ENCODE measurements at places on chromosomes 16 and 17.

GRCh38 chr17:5784791-5785190 is 200.5 kb upstream of the NLRP1 start:
- no peak for DNase-seq

GRCh38 chr17:19331543-19332245 is 30.8 kb downstream of the B9D1 start:
- no peak for DNase-seq

DNA sequence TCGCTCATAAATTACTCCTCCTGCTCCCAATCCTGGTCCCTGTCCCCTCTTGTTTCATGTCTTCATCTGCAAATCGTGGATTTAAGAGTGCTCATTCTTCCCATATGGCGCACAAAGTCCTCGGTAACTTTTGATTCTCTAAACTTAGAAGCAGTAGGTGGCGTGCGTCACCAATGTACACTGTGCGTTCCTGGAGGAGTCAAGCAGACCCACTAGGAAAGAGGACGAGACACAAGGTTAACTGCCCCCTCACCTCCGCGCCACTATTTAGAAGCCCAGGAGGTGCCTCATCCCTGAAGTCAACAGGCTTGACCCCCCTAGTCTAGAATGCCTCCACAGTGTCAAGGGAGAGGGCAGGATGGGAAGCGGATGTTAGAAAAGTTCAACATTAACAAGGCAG is 2.9 kb downstream of the SLC13A5 start:
- DNase-seq, result no peak

DNA sequence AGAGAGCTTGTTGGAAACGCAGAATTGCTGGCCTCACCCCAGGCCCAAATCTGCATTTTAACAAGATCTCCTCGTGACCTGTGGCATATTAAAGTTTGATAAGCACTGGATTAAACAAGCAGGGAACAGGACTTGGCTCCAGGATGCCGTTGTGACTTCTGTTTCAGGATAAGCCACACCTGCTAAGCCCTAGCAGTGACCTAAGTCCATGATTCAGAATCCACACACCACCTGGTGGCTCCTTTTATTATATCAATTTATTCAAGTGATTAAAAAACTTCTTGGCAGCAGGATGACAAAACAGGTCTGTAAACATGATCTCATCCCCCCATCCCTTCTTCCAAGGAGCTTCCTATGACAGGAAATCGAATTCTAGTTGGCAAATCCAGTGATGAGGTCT is 9.1 kb downstream of the NAGPA start:
- no peak for DNase-seq

- no peak for DNase-seq
Observed at GRCh38 chr17:63512896-63513644, 10.1 kb upstream of the KCNH6 start.

GRCh38 chr17:19365833-19366636 is 3.5 kb upstream of the B9D1 start:
- no peak for DNase-seq

DNA sequence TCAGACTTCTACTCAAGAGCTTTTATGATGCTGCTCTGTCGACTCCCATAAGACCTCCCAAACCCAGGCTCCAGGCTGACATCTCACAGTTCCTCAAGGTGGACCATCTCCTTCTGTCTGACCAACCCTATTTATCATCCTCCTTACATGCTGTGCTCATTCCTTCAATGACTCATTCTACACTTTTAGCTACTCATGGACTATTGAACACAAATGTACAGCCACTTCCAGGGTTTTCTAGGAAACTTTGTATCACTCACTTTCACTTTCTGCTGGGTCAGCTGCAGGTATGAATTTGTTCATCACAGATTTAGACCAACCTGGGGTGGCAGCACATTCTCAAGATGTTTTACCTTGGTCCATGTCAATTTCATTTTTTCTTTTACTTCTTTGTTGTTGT is 162.4 kb upstream of the FAM20A start:
- no peak for DNase-seq

- peak; percentile 56 for DNase-seq
Observed at GRCh38 chr17:72602517-72603419, 481.9 kb downstream of the SOX9 start.

- no peak for DNase-seq
Observed at GRCh38 chr16:82088483-82088882, 53.4 kb downstream of the HSD17B2 start.

- DNase-seq, result no peak
Observed at GRCh38 chr16:54503856-54504219, 217.3 kb upstream of the IRX3 start.

- no peak for DNase-seq
Observed at GRCh38 chr16:69270395-69270794, 40.8 kb upstream of the VPS4A start.

DNA sequence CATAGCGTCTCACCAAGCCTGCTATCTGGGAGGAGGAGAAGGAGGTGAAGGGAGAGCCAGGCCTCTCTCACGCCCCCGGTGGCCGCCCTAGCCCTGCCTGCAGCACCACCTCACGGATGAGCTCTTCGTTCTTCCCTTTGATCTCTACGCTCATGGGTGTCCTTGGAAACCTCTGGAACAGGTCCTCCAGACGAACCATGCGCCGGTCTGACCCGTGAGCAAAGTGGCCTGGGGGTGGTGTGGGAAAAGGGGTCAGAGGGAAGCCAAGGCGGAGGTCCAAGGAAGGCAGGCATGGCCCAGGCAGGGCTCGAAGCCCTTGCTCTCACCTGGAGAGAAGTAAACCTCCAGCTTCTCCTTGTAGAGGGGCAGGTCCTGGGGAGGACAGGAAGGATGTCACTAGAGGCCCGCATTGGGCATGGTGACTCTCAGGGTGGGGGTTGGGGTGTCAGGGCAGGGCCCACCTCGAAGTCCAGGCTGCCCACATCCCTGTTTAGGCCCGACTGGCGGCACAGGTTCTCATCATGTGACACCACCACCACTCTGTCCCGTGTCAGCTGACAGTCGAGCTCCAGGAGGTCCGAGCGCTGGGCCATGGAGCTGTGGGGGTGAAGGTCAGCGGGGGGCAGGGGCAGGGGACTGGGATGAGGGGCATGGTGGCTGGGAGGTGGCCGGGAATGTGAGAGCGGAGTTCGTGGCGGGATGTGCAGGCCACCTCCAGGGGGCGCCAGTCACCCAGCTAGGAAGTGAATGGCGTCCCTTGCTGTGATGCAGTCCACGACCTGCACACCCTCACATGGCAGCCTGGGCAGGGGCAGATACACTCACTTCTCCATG is 923 bp downstream of the GDPD3 start:
- no peak for DNase-seq

DNA sequence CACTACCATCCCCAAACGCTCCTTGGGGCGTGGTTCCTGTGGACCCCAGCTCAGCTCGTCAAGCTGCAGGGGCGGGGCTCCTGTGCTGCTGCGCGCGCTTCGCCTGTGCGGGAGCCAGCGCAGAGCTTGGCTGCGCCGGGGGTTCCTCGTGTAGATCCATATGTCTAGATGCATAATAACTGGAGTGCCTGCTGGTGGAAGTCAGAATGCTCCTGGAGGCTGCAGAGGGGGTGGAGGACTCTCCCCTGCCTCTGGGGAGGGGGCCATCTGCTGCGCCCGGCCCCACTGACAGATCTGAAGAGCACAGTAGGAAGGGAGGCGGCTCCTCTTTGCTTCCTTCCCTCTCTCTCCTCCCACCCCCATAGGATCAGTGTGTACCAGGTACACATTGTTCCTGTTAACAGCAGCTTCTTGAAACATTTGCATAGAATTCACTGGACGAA is 4.6 kb downstream of the RASD1 start:
- DNase-seq, result no peak

- no peak for DNase-seq
Observed at GRCh38 chr16:68481636-68482035, 33.3 kb upstream of the SMPD3 start.

DNA sequence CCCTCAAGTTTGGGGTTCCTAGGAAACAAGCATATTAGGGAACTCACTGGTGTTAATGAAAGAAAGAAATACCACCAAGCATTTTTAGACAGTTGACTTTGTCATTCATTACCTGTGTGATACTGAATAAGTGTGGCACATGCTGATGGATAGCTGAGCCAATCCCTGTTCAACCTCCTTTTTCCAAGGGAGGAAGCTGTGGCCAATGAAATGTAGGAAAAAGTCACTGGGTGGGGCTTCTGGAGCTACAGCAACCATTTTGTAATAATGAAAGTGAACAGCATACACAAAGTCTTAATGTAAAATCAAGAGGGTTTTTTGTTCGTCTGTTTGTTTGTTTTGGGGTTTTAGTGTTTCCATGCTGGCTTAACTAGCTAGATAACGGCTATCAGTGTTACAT is 254.3 kb upstream of the SALL1 start:
- no peak for DNase-seq

- no peak for DNase-seq
Observed at GRCh38 chr16:87322360-87322759, 5.2 kb upstream of the C16orf95 start.

DNA sequence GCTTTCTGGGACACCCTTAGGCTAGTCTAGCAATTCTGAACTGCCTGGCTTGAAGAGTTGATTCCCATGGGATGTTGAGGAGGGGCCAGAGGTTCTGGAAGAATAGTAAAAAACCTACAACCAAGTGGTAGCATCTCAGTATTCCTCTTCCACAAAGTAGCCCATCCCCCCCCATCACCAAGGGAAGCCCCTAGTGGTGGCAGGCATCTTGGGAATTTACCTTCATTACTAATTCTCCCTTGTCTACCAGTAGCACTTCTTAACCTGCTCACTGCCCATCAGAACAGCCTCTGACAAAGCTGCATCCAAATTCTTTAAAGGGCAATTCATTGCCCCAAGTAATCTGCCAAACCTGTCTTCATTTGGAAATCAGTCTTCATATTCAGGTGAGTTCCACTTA is 12.8 kb upstream of the RAB11FIP4 start:
- no peak for DNase-seq

- no peak for DNase-seq
Observed at GRCh38 chr16:87161822-87162676, 155.1 kb downstream of the C16orf95 start.

DNA sequence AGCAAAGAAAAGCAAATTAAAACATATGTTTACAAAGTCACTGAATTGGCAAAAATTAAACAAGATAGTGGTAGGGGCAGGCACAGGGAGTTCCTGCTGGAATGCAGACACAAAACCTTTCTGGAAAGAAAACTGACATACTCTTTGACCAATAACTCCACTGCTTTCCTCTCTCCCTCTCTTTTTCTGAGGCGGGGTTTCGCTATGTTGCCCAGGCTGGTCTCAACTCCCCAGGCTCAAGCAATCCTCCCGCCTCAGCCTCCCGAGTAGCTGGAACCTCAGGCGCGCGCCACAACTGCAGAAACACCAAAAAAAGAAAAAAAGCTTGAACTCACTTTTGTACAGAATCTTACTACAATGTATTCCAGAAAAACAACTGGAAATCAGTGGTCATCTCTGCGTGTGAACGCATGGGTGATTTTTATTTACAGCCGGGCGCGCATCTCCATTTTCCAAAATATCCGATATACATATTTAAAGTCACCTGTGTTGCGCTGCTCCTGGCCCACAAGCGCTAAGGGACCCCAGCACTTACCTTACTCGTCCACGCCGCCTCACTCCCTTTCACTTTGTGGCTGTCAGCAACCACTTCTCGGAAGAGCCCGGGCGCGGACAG is 480 bp downstream of the TXNL4B start:
- peak; percentile 54 for DNase-seq

- no peak for DNase-seq
Observed at GRCh38 chr17:14205992-14206461, 30.6 kb downstream of the CDRT15 start.

DNA sequence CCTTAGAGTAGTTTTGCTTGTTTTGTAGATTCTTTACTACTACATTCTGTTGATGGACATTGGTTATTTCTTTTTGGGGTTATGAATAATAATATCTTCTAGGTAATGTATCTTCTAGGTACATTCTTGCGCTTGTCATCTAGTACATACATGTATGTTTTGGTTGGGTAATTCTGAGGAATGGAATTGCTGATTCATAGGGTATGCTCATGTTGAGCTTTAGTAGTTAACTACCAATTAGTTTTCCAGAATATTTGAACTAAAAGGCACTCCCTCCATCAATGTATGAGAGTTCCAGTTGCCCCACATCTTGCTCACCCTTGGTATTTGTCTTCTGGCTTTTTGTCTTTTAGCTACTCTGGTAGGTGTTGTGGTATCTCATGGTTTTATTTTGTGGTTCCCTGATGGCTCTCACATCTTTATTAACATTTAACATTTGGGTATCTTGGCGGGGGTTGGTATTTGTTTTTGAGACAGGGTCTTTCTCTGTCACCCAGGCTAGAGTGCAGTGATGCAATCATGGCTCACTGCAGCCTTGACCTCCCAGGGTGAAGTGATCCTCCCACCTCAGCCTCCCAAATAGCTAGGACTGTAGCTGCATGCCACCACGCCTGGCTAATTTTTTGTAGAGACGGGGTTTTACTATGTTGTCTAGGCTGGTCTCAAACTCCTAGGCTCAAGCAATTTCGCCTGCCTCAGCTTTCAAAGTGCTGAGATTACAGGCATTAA is 47.1 kb downstream of the SLC6A4 start:
- DNase-seq, result no peak

DNA sequence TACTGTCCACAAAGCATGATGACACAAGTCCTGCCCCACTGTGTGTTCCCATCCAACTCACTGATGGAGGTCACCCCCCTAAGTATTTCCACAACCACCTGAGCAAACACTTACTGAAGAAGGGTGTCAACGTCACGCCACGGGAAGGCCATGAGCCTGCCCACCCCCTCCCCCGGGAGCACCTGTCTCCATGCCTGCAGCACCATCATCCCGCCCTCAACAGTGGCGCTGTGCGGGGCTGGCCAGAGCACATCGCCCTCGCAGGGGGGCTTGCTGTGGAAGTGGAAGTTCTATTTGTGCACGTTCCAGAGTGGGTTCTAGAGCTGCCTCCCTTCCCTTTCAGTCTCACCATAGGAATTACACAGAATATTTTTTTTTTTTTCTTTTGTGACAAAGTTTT is 4.3 kb upstream of the MBTPS1 start:
- no peak for DNase-seq

DNA sequence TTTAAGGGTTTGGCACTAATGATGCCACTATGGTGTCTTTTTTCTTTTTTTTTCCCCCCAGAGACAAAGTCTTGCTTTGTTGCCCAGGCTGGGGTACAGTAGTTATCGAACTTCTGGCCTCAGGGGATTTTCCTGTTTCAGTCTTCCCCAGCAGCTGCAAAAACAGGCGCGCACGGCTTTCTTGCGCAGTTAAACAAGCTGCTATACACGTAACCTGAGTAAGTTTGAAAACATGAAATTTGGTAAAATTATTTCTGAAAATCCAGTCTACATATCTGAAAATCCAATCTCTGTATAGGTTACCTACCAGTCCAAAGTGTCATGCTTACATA is 11.8 kb downstream of the TEX14 start:
- DNase-seq, result no peak

GRCh38 chr16:24538756-24539294 is 541 bp upstream of the RBBP6 start:
- no peak for DNase-seq

DNA sequence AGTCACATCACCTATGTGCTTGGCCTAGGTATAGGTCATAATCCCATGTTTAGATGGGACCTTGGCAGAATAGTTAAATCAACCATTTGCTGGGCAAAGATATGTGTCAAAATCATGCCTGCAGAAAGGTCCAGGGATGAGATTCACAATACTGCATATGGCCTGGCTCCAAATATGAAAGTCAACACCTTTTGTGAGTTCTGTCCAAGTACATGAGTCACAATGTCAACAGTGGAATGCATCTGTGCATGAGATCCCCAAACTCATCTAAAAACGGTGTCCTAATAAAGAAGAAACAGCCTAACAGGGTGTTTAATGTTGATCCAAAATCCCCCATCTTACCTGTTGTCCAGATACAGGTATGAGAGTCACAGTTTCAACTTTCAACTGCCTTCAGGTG is 1847.5 kb downstream of the TP53TG3F start:
- no peak for DNase-seq

- no peak for DNase-seq
Observed at GRCh38 chr16:57614536-57614935, 13.9 kb upstream of the ADGRG1 start.

GRCh38 chr17:55479903-55480302 is 31.3 kb downstream of the SMIM36 start:
- no peak for DNase-seq
